ENCODE measurements at places on chromosomes 2 and 18.

GRCh38 chr2:233449081-233449901 is 95.0 kb downstream of the DGKD start:
- no peak for DNase-seq

GRCh38 chr2:44392338-44392943 is 30.7 kb downstream of the CAMKMT start:
- peak; percentile 51 for DNase-seq

DNA sequence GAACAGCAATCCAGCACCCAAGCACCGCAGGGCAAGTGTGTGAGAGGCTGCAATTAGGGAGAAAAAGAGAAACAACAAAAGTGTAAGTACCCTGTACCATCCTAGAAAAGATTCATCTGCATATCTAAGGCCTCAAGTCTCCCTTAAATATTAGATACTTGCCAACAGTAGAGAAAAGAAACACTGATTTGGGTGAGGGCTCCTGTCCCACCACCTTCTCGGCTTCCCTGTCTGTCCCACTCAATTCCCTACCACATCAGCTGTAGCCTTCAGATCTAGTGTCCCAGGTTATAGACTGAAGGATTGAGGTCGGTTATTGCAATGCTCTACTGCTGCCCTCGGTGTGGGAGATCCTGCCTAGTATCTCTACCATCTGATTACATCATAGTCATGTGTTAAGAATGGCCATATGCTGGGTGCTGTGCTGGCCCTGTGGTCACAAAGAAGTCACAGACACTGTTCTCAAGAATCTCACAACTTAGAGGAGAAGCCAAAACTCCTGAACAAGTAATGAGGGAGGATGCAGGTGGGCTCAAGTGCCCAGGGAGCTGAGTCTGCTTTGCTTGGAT is 2.5 kb downstream of the RAX start:
- DNase-seq = no peak

- DNase-seq = no peak
These were observed 34.9 kb downstream of the LTBP1 start for GRCh38 chr2:32981612-32982011.

DNA sequence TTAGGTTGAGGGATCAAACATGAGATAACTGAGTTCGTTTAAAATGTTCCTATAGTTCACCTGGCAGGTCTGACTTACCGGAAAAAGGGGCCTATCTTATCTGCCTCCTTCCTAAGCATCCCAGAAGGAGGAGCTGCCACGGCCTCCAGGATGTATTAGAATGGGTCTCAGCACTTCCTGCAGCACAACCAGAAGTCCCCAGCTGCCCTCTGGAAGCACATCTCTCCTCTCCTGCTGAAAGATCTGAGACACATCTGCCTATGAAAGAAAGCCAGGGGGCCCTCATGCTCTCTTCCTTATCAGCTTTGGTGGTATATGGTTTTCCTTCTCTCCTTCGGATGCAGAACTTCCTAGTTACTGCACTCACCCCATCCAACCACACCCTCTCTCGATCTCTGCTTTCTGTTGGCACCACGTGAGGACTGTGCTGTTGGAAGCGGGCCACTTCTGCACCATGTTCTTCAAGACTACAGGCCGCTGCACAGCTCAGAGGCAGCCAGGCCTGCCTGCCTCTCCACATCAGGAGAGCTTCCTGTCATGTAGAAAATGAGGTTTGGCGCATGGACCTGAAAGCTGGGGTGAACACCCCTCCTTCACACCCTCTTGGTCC is 6.5 kb downstream of the IGFBP5 start:
- no peak for DNase-seq

DNA sequence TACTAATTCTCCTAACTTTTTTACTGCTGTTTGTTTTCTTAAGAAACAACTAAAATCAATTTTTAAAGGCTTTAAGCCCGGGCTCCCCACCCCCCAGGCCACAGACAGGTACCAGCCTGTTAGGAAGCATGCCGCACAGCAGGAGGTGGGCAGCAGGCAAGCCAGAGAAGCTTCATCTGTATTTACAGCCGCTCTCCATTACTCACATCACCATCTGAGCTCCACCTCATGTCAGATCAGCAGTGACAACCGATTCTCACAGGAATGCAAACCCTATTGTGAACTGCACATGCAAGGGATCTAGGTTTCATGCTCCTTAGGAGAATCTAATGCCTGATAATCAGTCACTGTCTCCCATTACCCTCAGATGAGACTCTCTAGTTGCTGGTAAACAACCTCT is 517.0 kb downstream of the NRXN1 start:
- no peak for DNase-seq

- DNase-seq = no peak
These were observed 160.0 kb downstream of the PTGR3 start for GRCh38 chr18:75048776-75049454.

- no peak for DNase-seq
These were observed 1.0 kb upstream of the MAP4K4 start for GRCh38 chr2:101696272-101697123.

DNA sequence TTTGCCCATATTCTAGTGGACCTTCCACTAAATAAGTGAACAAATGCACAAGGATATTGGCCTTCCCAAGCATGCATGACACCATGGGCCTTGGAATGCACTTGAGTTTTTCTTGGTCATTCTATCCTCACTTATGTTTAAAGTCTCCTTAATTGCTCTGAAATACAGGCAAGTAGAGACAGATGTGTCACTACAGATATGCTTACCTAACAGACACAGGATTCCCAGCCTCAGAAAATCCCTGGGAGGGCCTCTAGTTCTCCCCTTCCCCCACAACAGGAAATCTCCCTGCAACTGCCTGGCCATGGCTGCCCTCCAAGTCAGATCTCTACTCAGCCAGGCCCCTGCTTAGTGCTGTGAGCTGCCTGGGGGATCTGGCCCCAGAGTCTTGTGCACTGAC is 445.2 kb downstream of the IRS1 start:
- no peak for DNase-seq

GRCh38 chr2:45069684-45070083 is 60.4 kb upstream of the SIX2 start:
- DNase-seq = no peak

- no peak for DNase-seq
These were observed 81.9 kb downstream of the SLC8A1 start for GRCh38 chr2:40370007-40370395.

DNA sequence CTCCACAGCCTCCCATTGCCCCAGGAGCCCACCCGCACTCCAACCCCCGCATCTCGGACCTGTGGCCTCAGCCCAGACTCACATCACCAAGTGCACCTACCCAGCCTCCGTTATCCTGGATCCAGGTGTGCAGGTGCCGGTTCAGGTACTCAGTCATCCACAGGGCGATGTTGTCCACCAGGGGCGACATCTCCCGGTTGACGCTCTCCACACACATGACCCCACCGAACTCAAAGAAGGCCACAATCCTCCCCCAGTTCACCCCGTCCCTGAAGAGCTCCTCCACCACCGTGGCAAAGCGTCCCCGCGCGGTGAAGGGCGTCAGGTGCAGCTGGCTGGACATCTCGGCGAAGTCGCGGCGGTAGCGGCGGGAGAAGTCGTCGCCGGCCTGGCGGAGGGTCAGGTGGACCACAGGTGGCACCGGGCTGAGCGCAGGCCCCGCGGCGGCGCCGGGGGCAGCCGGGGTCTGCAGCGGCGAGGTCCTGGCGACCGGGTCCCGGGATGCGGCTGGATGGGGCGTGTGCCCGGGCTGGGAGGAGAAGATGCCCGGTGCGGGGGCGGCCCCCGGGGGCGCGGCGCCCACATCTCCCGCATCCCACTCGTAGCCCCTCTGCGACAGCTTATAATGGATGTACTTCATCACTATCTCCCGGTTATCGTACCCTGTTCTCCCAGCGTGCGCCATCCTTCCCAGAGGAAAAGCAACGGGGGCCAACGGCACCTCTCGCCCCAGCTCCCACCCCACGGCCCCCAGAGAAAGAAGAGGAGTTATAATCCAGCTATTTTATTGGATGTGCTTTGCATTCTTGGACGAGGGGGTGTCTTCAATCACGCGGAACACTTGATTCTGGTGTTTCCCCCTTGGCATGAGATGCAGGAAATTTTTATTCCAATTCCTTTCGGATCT is 1.3 kb downstream of the BCL2 start:
- peak; percentile 86 for DNase-seq

GRCh38 chr2:112839407-112840067 is 3.0 kb upstream of the IL1B start:
- DNase-seq = peak; percentile 33

- no peak for DNase-seq
These were observed 277.0 kb upstream of the FBXO11 start for GRCh38 chr2:48183276-48183675.

GRCh38 chr2:67570611-67571010 is 173.5 kb downstream of the ETAA1 start:
- DNase-seq = no peak
